ENCODE measurements at places on chromosomes 3 and 15. TPM values are rescaled to one million over a fixed set of nuclear protein-coding genes. Genes with fewer than 3 reads are reported as not detected.

Gene CYP1A2
- not detected for total RNA-seq

Gene RASL12
- total RNA-seq: 13.6 TPM

Gene EPHB3
- not detected for total RNA-seq

Gene PPM1L
- total RNA-seq: 101 TPM

Gene OR5K2
- total RNA-seq: not detected

Gene WDR49
- total RNA-seq: 0.98 TPM
